ENCODE measurements at places on chromosomes 13 and 19.

- DNase-seq = no peak
Observed at GRCh38 chr13:90690458-90691080, 656.9 kb upstream of the MIR17HG start.

GRCh38 chr13:99614465-99614885 lies 113.2 kb downstream of the TM9SF2 start:
- no peak for DNase-seq

DNA sequence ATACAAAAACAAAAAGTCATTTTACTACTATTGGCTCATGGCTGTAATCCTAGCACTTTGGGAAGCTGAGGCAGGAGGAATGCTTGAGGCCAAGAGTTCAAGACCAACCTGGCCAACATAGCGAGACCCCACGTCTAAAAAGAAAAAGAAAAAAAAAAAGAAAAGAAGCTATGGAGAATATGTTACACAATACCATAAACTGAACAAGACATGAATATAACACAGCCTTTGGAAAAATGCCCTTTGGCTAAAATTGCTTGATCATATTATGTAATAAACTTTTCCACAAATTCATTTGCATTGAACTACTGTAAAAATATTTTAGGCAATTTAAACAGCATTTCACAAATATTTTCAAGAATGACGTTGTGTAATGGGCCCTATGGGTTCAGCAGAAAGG lies 3.7 kb upstream of the ZNF415 start:
- DNase-seq = no peak

DNA sequence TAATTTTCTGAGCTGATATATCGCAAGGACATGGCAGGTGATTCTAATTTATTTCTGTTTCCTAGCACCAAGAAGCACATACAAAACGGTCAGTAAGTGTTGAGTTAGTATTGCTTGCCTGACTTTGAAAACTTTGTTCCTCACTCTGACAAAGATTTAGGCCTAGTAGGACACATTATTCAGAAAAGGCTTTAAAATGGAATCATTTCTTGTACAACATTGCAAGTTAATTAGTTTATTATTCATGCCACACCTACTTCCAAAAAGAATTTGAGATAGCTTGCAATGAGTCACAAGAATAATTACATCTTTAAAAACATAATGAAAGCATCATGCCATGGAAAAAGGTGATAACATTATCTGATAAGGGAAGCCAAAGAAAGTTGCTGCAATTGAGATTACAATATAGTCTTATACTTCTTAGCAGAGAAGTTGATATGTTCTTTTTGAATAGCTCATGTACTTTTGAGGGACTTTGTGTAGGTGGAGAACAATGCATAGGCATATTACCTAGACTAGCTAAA lies 474.2 kb downstream of the KLF5 start:
- no peak for DNase-seq

DNA sequence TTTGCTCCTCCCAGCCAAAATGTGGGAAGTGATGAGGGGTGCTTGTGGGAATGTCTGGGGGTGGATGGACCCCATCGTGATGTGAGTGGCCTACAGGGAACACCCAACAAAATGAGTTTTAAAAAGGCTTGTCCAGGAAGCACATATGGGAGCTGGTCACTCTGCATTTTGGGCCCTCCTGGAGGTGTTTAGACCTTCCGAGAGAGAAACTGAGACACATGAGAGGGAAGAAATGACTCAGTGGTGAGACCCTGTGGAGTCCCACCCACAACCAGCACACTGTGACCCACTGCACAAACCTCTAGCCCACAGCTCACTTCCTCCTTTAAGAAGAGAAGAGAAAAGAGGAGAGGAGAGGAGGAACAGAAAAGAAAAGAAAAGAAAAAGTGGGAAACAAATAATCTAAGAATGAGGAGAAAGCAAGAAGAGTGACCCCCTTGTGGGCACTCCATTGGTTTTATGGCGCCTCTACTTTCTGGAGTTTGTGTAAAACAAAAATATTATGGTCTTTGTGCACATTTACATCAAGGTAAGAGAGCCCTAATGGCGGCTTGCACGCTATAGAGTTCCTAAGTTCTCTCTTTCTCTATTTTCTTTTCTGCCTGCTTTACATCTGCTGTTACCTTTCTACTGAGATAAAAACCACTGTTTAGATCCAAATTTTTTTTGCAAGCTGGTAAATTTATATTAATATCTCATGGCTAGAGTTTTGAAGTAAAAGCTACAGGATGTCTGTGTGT lies 13.3 kb upstream of the LILRB1 start:
- DNase-seq = no peak

DNA sequence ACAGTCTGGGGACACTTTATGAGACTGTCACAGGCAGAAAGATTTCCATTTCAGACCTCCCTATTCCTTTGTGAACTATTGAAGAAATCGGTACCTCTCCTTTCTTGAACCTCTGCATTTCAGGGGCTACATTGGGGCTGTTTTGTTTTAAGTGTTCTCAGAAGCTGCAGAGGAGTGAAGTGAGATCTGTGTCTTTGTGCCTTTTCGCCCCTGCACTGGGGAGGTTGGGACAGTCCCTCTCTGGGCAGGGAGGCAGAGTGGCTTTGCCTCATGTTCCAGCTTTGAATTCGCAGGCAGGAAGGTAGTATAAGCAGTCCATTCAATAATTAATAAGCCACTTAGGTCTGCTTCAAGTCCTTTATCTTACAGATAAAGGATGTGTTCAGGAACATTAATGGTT lies 9.5 kb upstream of the AMER2 start:
- no peak for DNase-seq

DNA sequence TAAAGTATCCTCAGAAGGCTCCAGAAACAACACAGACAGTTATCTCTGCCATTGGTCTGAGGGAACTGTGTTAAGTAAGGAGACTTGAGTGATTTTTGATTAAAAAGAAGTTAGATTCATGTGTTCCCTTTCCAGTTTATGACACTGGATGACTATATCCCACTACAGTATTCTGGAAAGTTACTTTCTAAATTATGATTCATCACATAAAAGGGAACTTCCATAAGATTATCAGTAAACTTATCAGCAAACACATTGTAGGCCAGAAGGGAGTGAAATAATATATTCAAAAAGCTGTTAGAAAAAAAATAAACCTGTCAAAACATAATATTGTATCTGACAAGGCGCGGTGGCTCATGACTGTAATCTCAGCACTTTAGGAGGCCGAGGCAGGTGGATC lies 700.0 kb downstream of the SLITRK6 start:
- no peak for DNase-seq

DNA sequence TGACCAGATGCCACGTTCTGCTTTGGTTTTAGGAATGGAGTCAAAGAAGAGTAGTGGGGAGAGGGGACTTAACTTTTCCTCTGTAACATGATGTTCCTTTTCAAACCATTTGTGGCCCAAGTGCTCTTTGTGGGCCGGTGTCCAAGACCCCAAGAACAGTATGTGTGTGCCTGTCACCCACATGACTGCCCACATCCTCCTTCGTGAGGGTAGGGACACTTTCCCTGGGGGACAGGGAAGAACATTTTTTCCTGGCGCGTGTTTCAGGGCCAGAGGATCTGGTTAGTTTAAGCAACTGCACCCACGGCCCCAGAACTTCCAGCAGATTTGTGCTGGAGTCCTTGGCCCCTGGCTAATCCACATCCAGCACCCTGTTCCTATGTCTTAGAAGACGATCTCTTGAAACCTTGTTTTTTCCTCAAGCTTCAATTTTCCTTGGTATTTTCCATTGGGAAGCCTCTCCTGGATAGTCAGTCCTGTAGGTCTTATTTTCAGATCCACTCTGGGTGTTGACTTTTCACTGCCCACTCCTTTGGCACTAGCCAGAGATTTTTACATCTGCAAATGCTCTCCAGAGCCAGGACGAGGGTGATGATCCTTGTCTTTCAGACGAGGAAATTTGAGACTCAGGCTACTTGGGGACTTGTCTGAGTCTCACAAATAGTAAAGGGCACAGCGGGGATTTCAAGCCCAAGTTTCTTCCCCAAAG lies 10.8 kb upstream of the CCDC97 start:
- no peak for DNase-seq

GRCh38 chr13:113860665-113861432 lies 3.0 kb downstream of the GAS6 start:
- DNase-seq = no peak
